ENCODE measurements at places on chromosomes 5 and 9.

- no peak for DNase-seq
These were observed 28.1 kb downstream of the SOX30 start for GRCh38 chr5:157624144-157624543.

DNA sequence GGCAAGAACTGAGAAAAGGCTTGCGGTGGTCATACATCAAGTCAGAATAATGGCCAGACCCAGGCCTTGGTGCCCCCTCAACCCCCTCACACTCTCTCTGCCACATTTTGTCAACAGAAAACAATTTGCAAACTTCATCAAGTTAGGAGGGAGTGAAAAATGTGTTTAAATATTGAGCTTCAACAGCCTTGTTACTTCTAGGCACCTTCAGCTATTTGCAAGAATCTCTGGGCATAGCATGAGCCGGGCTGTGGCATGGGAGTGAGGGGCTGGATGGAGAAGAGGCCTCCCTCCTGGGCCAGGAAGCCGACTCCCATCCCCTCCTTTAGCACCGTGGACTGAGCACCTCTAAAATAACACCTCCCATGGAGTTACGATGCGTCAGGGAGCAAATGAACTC lies 52.2 kb upstream of the GRHPR start:
- no peak for DNase-seq

GRCh38 chr5:97102010-97102470 lies 40.4 kb downstream of the LIX1 start:
- DNase-seq: no peak

DNA sequence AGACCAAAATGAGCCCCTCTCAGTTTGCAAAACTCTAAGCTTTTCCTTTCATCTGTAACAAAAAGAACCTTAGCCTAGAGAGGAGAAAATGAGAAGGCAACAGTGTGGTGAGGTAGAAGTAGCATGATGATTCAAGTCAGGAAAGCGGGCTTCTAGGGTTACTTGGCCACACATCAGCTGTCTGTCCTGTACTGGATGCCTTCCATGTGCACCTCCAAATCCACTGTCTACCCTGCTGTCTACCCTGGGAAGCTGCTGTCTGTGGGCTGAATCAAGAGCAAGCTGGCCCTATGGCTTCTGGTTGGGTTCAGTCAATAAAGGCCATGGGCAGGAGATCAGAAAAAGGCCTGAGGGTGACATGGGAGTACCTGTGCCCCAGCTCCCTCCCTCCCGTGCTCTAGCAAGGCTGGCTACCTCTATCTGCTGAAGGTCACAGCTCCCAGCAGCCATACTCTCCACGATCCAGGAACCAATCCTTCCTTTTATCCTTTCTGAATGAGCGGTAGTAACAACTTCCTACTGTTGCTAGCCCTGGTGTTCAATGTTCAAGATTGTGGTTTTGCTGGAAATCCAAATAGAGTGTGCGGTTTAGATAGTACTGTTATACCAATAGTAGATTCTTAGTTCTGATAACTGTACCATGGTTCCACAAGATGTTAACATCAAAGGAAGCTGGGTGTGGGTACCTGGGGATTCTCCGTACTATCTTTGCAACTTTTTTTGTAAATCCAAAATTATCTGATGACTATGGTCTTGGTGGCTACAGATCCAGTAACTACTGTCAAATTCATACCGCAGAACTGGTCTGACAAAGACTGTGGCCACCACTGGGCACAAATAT lies 191.0 kb downstream of the ESM1 start:
- DNase-seq: no peak

- DNase-seq: no peak
These were observed 211.3 kb upstream of the FBN2 start for GRCh38 chr5:128749136-128749898.

DNA sequence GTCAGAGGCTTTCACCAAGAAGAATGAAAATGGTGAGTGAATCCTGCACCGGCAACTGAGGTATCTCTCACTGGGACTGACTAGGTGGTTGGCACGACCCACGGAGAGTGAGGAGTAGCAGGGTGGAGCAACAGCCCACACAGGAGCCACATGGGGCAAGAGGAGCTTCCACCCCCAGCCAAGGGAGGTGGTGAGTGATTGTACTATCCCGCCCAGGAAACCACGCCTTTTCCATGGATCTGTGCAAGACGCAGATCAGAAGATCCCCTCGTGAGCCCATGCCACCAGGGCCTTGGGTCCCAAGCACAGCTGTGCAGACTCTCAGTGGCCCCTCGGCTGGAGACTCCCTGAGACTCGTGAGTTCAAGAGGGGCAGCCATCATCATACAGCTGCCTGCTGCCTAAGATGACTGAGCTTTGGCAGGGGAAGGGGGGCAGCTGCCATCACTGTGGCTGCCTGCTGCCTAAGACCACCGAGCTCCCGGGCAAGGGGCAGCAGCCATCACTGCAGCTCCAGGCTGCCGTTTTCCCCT lies 229.5 kb downstream of the AP3B1 start:
- no peak for DNase-seq

DNA sequence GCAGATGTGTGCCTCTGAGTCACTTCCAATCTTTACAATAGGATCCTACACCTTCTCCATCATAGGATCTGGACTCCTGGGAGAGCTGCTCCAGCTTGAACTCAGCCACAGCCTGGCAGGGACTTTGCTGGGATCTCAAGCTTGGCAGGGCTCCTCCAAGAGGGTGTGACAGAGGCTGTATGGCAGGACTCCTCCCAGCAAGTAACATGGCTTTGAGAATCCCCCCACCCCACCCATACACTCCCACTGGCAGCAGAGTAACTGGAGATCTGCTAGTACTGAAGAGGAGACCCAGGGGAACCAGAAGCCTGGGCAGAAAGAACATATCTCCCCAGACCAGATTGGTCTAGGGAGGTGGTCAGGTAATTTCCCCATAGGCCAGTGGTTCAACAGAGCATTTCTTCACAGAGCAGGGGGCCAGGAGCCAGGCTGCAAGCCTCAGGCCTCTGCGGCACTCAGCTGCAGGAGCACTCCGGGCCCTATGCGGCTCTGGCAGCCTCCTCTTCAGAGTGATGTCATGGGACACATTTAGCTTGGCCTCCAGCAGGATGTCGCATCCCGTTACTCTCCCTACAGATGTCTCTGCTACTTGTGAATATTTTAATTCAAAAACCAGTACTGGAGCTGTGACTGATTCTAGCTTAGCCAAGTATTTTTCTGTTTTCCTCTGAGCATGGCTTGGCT lies 1.7 kb upstream of the ACSL6 start:
- DNase-seq: no peak

DNA sequence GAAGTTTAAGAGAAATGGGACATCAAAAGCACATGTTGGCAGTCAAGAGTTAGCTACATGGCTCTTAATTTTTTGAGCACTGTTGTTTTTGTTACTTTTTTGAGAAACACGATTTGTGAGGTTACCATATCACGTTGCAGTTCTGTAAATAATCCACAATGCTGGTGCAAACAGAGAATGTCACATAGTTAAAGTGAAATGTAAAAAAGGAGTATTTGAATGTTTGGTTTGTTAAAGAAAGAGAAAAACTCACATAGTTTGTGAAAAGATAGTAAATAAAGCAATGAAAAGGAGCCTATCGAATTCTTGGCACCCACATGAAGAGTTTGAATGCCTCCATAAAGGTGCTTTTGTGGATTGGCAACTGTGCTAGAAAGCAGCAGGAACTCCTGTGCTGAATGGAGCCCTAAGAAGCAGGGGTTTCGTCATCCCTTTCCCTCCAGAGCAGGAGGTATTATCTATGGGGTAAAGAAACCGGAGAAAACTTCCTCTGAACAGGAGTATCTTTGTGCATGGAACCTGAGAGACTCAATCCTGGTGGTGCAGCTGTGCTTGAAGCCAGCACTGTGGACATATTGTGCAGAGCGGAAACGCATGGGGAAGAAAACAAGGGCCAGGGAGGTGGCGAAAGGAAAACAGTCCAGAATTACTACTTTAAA lies 148.5 kb upstream of the OTULINL start:
- DNase-seq: no peak

GRCh38 chr5:6162175-6162574 lies 216.2 kb downstream of the MED10 start:
- DNase-seq: no peak

DNA sequence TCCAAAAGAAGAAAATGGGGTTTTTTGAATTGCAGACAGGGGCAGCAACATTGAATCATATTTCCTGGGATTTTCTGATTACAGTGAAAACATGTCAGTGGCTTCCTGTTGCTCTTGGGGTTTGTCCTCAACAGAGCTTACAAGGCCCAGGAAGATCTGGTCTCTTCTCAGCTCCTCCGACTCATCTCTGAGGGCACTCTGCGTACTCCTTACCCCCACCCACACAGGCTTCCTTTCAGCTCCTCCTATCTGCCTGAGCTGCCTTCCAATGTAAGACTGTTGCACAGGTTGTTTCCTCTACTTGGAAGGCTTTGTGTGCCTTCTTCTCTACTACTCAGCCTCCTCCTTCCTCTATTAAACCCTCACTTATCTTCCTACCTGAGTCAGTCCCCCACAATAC lies 245.1 kb upstream of the MEF2C start:
- no peak for DNase-seq

- DNase-seq: no peak
These were observed 48.1 kb downstream of the BDP1 start for GRCh38 chr5:71503536-71503935.

GRCh38 chr5:1153428-1153827 lies 41.6 kb upstream of the SLC12A7 start:
- DNase-seq: no peak

GRCh38 chr5:126544087-126544740 lies 50.8 kb downstream of the ALDH7A1 start:
- DNase-seq: no peak

GRCh38 chr5:36300927-36301540 lies 668 bp downstream of the RANBP3L start:
- DNase-seq: no peak

DNA sequence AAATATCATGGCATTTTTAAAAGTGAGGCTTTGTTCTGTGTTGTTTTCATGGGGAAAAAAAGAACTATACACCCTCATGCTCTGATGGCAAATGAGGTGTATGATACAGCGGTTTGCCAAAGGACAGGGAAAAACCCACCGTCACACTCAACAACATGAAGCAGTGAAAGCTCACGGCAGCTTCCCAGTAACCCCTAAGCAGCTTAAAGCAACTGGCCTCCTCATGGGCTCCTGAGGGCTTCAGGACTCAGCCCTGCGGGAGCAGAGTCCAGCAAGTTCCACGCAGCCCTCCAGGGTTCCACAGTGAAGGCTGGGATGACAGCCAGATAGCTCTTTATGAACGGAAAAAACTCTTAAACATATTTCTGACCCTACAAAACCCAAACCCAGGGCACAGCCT lies 12.9 kb downstream of the BARHL1 start:
- no peak for DNase-seq

- no peak for DNase-seq
These were observed 137.9 kb downstream of the SEC61B start for GRCh38 chr9:99360026-99360425.

- DNase-seq: no peak
These were observed 6.7 kb upstream of the AQP3 start for GRCh38 chr9:33453999-33454660.

- no peak for DNase-seq
These were observed 127.9 kb downstream of the PIK3R1 start for GRCh38 chr5:68343421-68343826.

DNA sequence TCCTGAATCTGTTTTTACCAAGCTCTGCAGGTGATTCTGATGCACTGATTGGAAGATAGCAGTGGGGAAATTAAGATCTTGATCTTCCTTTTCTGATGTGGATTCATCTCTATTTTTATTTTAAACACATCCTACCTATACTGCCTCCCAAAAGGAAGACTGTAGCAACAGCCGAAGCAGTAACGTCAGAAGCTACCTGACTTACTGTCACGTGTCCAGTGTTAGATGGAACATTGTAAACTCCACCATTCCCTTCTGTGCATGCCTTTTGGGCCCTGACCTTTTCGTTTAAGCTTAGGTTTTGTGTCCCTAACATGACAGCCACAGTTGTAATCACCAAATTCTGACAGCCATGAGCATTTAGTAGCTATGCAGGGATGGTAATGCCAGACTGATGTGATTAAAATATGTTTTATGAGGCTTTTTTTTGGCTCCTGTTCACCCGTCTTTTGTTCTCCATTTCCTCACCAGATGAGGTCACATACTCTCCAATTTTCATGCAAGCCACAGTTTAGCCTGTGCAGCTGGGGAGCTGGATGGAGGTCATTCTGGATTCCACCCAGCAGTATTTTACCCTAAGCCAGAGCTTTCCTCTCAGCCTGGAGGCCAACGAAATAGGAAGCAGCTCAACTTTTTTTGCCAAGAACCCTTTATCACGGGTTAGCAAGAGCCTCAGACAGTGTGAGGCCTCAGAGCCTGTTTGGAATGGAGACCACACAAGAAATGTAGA lies 15.6 kb upstream of the FOXD1 start:
- DNase-seq: no peak

DNA sequence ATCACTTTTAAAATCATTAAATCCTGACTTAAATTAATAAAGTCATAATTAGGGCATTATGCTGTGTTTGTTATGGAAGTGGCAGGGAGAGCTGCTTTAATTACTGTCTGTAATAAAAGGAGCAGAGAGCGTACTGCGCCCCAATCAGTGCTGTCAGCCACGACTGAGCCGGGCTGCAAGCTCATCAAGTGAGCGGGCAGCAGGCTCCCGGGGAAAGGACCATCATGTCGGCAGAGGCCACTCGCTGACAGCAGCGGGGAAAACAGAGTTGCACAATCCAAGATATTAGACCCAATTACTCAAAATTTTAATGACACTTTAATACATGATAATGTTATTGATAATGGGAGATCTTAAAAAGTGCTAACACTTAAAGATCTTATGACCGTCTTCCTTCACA lies 181.6 kb downstream of the AP3B1 start:
- no peak for DNase-seq

GRCh38 chr9:37990404-37991015 lies 78.5 kb downstream of the SHB start:
- DNase-seq: no peak

DNA sequence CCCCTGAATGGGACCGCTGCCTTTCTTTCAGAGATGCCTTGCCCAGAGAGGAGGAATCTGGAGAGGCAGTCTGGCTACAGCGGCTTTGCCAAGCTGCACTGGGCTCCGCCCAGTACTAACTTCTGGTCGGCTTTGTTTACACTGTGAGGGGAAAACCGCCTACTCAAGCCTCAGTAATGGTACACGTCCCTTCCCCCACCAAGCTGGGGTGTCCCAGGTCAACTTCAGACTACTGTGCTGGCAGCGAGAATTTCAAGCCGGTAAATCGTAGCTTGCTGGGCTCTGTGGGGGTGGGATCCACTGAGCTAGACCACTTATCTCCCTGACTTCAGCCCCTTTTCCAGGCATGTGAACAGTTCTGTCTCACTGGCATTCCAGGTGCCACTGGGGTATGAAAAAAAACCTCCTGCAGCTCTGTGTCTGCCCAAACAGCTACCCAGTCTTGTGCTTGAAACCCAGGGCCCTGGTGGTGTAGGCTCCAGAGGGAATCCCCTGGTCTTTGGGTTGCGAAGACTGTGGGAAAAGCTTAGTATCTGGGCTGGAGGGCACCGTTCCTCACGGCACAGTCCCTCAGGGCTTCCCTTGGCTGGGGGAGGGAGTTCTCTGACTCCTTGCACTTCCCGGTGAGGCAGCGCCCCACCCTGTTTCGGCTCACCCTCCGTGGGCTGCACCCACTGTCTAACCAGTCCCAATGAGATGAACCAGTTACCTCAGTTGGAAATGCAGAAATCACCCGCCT lies 171.2 kb downstream of the CWC27 start:
- DNase-seq: no peak
